ENCODE measurements at places on chromosomes 2 and 18.

DNA sequence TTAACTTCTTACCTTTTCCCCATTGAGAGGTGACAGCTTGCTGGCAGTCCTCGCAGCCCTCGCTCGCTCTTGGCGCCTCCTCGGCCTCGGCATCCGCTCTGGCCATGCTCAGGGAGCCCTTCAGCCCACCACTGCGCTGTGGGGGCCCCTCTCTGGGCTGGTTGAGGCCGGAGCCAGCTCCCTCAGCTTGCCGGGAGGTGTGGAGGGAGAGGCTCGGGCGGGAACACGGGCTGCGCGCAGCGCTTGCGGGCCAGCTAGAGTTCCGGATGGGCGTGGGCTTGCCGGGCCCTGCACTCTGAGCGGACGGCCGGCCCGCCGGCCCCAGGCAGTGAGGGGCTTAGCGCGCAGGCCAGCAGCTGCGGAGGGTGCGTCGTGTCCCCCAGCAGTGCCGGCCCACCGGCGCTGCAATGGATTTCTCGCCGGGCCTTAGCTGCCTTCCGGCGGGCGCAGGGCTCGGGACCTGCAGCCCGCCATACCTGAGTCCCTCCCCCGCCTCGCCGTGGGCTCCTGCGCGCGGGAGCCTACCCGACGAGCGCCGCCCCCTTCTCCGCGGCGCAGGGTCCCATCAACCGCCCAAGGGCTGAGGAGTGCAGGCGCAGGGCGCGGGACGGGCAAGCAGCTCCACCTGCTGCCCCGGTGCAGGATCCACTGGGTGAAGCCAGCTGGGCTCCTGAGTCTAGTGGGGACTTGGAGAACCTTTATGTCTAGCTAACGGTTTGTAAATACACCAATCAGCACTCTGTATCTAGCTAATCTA, 335.0 kb downstream of the CBLN2 start:
- no peak for DNase-seq

DNA sequence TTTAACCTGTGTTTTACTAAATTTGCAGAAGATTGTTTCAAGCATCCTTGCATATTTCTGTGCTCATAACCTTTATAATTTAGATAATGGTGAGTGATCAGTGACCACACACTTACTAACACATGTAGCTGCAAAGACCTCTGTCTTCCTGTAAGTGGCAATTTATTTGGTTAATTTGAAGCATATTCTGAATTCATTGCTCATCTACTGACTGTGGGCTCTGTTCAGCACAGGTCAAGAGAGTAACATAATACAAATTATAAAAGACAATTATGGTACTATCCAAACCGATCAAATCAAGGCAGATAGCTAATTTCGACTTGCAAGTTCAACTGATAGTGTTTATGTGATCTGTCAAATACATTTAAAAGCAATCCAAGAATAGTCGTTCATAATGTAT, 223.9 kb upstream of the FAM98A start:
- DNase-seq: no peak

DNA sequence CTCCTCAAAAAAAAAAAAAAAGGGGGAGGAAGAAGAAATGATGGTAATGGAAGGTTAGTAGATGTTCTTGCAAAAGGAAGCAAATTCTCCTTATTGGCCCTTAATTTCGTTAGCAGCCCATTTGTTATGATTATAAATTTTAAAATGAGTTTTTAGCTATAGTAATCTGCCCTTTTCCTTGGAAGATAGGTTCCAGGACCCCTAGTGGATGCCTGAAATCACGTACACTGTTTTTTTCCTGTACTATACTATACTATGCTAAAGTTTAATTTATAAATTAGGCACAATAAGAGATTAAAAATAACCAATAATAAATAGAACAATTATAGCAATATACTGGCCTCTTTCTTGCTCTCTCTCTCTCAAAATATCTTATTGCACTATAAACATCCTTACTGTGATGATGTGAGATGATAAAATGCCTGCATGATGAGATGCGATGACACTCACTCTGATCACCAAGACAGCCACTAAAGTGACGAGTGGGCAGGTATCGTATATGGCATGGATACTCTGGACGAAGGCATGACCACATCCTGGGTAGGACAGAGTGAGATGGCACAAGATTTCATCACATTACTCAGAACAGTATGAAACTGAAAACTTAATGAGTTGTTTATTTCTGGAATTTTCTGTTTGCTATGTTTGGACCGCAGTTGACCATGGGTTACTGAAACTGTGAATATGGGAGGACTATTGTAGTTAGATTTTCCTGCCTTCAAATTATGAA, 87.2 kb downstream of the KCTD18 start:
- DNase-seq: no peak

DNA sequence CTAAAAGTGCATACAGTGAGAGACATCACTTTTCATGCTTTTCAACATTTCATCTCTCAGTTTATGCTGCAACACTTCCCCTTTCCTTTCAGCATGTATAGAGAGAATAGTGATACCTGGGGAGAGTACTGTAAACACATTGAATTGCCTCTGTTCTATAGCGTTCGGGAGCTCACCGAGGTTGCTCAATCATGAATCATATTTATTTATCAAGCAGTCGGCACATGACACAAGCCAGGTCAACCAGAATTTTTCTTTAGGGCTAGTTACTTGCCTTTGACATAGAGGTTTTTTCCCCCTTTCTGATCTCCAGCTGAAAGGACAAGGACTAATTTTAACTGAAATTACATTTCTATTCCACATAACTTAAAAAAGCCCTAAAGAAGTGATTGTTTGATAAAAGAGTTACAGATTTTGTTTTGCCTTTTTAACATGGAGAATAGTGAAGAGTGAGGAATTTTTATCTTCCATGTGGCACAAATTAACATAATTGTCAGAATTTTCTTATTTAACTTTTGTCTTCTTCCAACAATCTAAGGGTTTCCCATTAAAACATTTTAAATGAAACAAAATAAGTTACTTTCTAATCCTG, 690.9 kb upstream of the TMEFF2 start:
- no peak for DNase-seq

- no peak for DNase-seq
These were observed 129.9 kb downstream of the FHOD3 start for GRCh38 chr18:36427369-36427768.

DNA sequence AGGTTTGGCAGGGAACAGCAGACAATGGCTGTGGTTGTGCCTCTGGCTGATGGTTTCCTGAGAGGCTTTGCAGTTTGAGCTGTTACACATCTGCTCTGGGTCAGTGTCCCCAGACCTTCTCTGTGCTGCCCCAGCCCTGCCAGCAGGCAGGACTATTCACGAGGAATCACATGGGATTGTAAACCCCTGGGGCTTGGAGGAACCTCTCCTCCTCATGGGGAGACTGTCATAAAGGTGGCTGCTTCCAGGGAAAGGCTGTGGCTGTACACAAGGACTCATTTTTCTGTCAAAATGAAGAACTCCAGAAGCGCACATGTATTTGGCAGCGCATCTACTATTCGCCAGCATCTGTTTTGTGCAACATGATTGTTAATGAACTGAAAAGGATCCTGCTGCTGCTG, 142.6 kb upstream of the CYP1B1 start:
- DNase-seq: no peak

- no peak for DNase-seq
These were observed 250.6 kb downstream of the CYP26B1 start for GRCh38 chr2:71897137-71897480.

DNA sequence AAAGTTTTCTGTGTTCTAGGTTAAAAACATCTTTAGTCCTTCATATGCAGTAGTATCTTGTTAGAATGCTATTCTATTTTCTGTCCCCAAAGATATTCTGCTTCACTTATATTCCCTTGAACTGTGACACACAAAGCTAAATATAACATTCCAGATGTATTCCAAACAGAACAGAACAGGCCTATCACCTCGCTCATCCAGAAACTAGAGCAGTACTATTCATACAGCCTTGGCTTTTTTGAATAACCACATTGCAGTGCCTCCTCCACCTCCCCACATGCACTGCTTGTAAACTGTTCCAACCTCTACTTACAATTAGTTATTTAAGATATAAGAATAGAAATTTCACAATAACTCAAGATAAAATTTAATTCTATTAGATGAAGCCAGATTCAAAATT, 196.8 kb downstream of the EXOC6B start:
- no peak for DNase-seq

All from activated T-helper 1 cell treated with anti-CD3 and anti-CD28 coated beads, Interleukin-2, amount 50 U/mL, for 16 hours (primary cell).